Stimulated activated CD8-positive, alpha-beta memory T cell treated with anti-CD3 and anti-CD28 coated beads, Interleukin-4, amount 100 ng/mL, for 4 hours (primary cell): ENCODE measurements at places on chromosomes 3 and 15.

DNA sequence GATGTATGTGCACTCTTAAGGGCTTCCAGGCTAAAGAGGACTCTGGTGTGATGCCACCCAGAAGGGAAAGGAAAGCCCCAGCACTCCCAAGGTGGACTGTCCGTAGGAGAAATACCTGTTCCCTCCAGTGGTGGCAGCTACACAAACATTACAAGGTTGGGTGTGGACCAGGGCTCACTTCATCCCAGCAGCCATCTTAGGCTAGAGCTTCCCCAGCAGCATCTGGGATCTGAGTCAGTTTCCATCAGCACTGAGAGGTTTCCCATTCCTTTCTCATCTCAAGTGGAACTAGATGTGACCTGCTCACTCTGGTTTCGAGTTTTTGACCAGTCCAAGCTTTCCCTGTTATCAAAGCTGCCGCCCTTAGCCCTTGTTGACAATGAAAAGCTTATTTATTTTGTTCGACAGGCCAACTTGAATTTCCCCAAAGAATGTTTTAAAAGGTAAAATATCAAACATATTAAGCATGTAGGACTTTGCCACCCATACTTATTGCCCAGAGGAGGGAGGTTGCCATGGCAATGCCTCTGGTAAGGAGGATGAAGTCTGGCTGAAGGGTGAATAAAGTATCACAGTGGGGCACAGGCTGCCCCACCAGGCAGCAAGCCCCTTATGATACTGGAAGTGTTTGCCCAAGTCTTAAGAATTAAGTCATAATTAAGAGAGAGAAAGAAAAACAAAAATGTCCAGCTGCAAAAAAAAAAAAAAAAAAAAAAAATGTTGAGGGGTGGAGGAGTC is 28.9 kb downstream of the CLDN18 start:
- DNase-seq = no peak

DNA sequence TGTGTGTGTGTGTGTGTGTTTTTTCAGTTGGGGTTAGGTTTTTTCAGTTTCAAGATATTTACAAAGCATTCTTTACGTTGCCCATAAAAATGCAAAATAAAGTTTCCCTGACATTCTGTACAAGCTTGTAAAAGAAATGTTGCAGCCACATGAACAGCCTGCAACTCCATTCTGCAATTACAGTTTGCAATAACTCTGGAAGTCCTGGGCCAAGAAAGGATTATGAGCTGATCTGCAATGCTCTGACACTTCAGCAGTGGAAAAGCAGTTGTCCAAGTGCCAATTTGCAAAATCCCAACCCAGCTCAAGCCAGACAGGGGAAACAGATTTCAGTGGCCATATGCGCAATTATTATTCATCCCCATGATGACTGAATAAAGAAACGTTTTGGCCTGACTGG is 322.1 kb downstream of the MEX3B start:
- no peak for DNase-seq

GRCh38 chr3:178439504-178439903 is 96.7 kb upstream of the KCNMB2 start:
- no peak for DNase-seq

GRCh38 chr3:141380987-141381386 is 12.7 kb downstream of the ZBTB38 start:
- DNase-seq = no peak

- DNase-seq = no peak
These were observed 150.5 kb downstream of the LPP start for GRCh38 chr3:188304501-188304900.

DNA sequence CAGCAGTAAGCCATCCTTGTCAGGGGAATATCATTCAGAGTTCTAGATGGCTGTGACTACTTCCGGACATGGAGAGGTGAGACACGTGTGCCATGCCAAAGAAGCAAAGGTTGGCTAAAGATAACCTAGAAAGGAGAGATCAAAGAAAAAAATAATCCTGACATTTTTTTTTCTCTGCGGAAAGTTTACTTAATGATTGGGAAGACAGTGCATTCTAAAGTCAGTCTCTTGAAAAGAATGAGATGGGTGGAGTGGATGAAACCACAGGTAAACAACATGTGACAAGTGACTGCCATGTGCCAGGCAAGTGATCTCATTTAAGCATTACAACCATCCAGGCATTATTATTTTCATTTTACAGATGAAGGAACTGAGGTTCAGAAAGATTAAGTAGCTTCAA is 436.6 kb downstream of the SOX2 start:
- DNase-seq = no peak

DNA sequence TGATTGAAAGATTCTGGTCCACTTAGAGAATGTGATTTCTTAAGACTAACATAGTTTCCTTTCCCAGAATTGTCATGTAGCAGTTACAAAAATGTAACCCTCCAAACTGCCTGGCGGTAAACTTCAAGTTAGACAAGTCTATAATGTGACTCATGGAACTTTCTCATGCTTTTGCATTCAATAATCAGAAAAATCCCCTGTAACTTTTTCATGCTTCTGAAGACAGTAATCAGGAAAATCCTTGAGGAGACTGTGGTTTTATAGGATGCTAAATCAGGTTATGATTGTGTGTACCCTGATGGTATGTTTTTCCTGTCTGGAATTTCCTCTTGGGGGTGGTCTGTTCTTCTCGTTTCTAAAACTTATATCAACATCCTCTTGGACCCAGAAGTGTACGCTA is 74.0 kb upstream of the RARB start:
- no peak for DNase-seq

- DNase-seq = no peak
These were observed 26.4 kb downstream of the ABI3BP start for GRCh38 chr3:100966807-100967206.

DNA sequence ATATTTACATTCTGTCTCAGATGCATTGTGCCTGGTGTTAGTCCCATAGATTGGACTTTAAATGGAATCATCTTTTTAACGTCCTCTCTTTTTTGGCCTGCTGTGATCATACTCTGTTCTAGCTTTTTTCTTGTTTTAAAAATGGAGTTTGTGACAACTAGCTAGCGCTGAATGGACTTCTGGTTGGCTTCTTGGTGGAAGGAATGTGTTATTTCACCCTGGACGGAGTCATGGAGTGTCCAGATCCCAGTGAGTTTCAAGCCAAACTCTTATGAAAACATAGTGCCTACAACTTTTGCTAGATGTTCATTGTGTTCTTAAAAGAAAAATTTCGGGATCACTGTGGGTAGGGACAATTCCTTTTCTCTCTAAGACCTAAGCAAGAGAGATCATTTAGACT is 192.6 kb downstream of the TCF12 start:
- DNase-seq = no peak
